RKO (cell line): ENCODE measurements at places on chromosomes 3 and 15.

DNA sequence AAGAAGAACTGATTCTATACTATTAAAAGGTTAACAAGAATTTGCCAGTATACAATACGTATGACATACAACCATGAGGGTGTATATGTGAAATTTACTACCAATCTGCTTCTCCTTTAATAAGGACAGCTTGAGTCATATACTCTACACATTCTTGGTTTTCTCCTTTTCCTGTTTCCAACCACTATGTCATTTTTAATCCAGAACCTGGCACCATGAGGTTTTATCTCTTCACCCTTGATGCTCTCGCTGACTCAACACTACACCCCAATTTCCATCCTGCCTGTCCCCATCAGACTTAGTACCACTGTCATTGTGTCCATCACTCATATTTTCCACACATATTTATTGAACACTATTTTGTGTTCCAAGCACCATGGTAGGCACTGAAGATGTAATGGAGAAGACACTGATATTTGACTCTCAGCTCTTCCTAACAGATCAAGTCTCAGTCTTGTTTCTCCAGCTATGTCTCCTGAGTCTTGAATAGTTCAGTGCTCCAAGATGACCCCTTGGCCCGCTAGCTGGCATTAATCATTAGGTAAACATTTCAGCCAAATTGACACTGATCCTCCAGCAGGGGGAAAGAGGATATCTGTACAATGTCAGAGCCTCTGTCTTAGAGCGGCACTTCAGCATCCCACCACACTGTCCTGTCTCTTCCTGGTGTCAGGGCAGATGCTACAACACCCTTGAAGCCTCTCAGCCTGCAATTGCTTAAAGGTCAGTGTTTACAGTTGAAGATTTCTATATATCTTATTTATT, 11.2 kb upstream of the COL8A1 start:
- DNase-seq = no peak

DNA sequence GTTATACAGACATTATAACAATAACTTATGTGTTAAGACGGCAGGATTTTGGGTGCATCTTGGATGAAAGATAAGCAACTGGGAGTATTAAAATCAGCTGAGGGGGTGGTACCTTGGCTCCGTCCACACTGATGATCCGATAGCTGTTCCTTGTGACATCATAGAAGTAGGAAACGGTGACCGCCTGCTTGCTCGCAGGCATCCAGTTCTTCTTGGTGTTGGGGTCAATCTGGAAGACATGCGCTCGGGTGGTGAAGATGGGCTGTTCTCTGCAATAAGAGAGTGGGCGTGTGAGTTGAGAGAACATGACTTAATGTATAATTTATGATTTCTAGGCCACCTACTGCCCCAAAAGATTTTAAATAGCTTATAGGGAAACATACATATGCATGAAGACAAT, 59.9 kb downstream of the HOMER2 start:
- DNase-seq = no peak

DNA sequence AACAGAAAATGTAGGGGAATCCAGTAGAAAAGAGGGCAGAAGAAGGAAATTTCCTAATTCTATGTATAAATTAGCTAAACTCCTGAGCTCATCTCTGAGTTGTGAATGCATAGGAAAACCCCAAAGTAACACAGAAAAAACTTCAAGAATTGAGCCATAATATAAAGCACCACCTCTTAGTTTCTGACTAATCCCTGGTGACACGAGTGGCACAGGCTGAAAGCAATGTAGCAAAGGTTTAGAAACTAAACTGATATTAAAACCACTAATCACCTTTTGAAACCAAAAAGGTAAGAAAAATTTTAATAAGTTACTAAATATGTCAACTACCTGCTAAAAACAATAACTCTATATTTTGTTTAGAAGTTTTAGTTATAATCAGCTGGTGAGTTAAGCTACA, 255.6 kb upstream of the NECTIN3 start:
- no peak for DNase-seq

- DNase-seq = no peak
Observed at GRCh38 chr3:131396170-131396569, 14.6 kb downstream of the NUDT16 start.

- DNase-seq = no peak
Observed at GRCh38 chr3:56304069-56304468, 164.2 kb downstream of the ERC2 start.

- DNase-seq = no peak
Observed at GRCh38 chr3:47315069-47315647, 32.4 kb downstream of the KLHL18 start.
